ENCODE measurements at places on chromosomes 12 and 14.
A peak's percentile ranks its signal among the peaks of the same experiment; 100 is the strongest.

- no peak for DNase-seq
These were observed 141.5 kb downstream of the NEDD1 start for GRCh38 chr12:97048421-97049035.

DNA sequence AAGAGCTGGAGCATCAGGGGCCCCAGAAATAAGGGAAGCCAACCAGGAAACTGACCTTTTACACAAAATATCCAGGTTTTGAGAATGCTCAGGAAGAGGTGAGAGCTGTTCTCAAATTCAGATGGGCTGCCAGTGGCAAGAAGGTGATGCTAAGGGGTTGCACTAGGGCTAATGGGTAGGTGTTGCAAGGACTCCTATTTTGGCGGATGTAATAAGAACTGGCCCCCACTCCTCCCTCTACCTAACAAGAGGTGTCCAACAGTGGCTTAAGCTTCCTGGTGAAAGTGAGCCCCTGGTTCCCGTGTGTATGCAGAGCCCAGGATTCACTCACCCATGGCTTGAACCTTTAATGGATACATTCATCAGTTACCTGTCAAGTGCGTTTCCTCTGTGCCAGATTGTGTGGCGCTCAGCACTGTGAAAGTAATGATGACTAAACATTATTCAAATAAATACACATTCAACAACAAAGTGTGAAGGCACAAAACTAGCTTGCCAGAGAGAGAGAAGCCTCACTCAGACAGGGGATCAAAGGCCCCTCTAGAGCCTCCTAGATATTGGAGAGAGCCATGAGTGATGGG, 705 bp upstream of the CHGA start:
- no peak for DNase-seq

GRCh38 chr12:51972849-51973273, 21.4 kb downstream of the ACVR1B start:
- DNase-seq = no peak

DNA sequence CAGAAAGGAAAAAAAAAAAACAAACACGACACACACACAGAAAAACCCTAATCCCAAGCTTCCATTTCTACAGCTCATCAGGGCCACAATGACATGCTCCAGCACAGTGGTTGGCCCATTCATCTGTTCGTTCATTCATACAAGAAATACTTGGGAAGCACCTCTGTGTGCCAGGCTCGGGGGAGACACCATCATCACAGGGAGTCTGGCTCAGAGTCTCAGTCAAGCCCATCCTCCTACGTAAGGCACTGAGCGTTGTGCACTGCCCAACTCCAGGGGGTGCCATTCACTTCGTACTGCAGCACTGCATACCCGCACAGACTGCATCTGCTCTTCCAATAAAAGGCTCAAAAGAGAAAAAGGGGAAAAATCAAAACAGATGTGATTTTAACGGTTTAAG, 15.3 kb downstream of the VPS37B start:
- peak; percentile 26 for DNase-seq

GRCh38 chr14:81837304-81837703, 303.7 kb upstream of the SEL1L start:
- DNase-seq = no peak
